ENCODE measurements at places on chromosomes 12 and 14. TPM values are rescaled to one million over a fixed set of nuclear protein-coding genes. Genes with fewer than 3 reads are reported as not detected.

The SLC25A21 gene
- total RNA-seq: not detected

The TMEM117 gene
- 0.96 TPM for total RNA-seq

DNA sequence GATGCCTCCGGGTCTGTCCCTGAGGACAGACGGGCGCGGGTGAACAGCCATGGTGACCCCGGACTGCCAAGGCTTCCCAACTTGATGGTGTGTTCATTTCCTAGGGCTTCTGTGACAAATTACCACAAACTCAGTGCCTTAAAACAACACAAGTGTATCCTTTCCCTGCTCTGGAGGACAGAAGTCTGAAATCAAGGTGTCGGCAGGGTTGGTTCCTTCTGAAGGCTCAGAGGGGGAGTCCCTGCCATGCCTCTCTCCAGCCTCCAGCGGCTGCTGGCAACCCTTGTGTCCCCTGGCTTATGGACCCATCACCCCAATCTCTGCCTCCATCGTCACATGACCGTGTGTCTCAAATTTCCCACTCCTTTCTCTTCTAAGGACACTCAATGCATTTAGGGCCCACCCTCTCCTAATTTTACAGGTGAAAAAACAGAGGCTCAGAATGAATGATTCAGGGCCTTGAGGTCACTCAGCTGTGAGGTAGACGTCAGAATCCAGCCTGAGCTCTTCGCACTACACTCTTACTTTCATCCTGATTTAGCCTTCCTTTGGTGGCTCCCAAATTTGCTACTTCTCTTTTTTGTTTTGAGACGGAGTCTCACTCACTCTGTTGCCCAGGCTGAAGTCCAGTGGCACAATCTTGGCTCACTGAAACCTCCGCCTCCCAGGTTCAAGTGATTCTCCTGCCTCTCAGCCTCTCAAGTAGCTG is 45.4 kb downstream of the VCPKMT start:
- peaks cover 58% of the 10 kb centered on the region for H3K4me1 ChIP-seq
- H3K36me3 ChIP-seq: peaks cover 20% of the 10 kb centered on the region
- no peaks in the 10 kb centered on the region for H3K27me3 ChIP-seq
- no peak for DNase-seq
- no peak overlapping the region for H3K4me3 ChIP-seq

- DNase-seq: no peak
- H3K4me3 ChIP-seq: no peak overlapping the region
- no peaks in the 10 kb centered on the region for H3K4me1 ChIP-seq
- H3K27ac ChIP-seq: no peak overlapping the region
- H3K36me3 ChIP-seq: no peaks in the 10 kb centered on the region
- no peaks in the 10 kb centered on the region for H3K27me3 ChIP-seq
Measured at GRCh38 chr12:24246934-24247333, 297.5 kb upstream of the SOX5 start.

- H3K36me3 ChIP-seq: peaks cover 73% of the 10 kb centered on the region
- peaks cover 56% of the 10 kb centered on the region for H3K4me1 ChIP-seq
- H3K27me3 ChIP-seq: no peaks in the 10 kb centered on the region
Measured at GRCh38 chr14:91299121-91300115, 54.9 kb upstream of the GPR68 start.
